Activated CD4-positive, alpha-beta T cell treated with anti-CD3 and anti-CD28 coated beads, Interleukin-2, amount 50 U/mL, for 24 hours (primary cell): ENCODE measurements at places on chromosomes 11 and 22.

DNA sequence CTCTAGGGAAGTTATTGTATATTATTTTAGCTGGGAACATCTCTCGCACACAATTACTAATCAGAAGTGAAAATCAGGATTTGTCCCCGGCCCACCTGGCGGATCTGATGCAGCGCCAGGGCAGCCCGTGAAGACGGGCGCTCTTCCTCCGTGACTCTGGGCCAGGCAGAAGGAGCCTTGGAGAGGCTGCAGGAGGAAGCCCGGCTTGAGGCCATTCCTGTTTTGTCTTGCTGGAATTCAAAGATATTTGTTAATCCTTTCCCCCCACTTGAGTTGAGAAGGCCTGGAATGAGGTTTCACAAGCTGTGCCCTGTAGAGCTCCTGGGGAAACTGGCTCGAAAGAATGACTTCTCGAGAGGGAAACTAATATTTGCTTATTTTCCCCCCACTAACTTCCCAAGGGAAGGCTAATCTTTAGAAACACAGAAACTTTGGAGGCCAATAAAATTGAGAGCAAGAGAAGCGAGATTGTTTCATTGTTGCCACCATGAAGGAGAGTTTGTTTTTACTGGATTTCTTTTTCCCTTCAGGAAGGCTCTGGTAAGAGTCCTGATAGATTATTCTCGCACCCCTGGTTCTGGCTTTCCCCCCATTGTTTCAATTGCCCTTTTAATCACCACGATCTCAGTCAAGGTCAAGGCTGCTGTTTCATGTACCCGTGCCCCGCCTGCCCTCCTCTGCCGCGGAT is 92.8 kb upstream of the SEPTIN5 start:
- DNase-seq = no peak

- no peak for DNase-seq
Observed at GRCh38 chr11:58769308-58769707, 37.6 kb upstream of the GLYAT start.

DNA sequence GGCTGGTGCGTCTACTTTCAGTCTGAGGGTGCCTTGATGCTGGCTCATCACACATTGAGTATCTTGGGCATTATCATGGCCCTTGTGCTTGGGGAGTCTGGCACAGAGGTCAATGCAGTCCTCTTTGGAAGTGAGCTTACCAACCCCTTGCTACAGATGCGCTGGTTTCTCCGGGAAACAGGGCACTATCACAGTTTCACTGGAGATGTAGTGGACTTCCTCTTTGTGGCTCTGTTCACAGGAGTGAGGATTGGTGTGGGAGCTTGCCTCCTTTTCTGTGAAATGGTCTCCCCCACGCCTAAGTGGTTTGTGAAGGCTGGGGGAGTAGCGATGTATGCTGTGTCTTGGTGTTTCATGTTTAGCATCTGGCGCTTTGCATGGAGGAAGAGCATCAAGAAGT is 4.9 kb downstream of the TLCD5 start:
- DNase-seq = no peak

DNA sequence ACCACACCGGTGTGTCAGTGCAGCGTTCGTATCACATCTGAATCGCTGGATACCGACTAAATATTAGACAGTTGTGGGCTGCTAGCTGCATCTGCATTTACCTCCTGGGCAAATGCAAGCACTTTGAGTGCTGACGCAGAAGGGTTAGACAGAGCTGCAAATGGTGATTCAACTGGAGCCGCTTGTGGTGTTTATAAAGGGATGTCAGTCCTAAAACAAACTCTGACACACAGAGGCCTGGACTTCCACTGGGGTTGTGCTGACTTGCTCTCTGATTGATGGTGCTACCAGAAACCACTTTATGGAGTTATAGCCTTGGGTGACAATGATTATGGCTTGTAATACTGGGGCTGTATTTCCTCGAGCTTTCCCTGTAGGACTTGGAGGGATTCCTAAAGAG is 374.4 kb downstream of the NTM start:
- no peak for DNase-seq

DNA sequence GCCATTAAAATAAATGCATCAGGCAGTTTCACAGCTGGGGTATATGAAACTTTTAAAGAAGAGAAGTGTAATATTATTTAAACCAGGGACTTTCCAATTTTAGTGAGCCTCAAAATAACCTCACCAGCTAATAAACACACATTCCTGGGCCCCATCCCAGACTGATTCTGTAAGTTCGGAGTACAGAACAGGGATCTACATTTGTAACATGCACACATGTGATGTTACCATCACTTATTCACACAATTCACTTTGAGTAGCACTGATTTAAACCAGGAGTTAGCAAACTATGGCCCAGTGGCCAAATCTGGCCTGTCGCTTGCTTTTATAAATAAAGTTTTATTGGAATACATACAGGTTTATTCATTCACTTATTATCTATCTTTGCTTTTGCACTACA is 62.0 kb downstream of the STK33 start:
- no peak for DNase-seq

GRCh38 chr11:101705972-101706371 is 122.2 kb upstream of the TRPC6 start:
- DNase-seq = no peak

GRCh38 chr11:66287889-66288670 is 863 bp downstream of the YIF1A start:
- DNase-seq = no peak

DNA sequence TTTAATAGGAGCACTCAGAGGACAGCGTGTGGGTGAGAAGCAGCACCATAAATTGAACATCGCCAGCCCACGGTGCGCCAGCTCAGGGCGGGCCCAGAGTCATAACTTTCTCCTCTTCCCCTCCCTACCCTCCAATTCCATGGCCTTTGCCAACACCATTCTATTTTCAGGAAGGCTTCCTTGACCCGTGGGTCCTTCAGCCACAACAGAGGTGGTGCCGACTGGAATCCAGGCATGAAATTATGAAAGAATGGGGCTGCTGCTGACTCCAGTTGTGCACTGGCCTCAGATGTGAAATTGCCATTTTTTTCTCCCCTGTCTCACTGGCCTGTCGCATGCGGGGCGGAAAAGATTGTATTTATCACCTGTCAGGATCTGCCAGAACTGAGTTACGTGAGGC is 345.9 kb downstream of the MIAT start:
- DNase-seq = no peak

- DNase-seq = no peak
Observed at GRCh38 chr11:3192511-3193372, 25.9 kb downstream of the MRGPRG start.

DNA sequence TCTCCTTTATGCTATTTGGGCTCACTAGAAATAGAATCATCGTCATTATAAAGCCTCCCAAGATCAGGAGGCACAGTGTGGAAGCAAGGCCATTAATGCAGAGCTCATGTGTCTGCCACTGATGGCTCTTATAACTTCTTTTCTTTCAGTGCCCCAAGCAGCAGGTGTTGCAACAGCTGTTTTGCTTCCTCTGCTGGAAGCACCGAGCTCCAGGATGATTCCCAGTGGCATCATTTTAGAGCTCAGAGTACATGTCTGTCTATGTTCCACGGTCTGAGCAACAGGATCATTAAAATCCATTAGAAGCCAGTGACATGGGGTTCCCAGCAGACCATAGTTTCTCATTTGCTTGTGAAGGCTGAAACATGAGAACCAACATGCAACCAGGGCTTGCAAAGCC is 803.0 kb upstream of the FAT3 start:
- no peak for DNase-seq

DNA sequence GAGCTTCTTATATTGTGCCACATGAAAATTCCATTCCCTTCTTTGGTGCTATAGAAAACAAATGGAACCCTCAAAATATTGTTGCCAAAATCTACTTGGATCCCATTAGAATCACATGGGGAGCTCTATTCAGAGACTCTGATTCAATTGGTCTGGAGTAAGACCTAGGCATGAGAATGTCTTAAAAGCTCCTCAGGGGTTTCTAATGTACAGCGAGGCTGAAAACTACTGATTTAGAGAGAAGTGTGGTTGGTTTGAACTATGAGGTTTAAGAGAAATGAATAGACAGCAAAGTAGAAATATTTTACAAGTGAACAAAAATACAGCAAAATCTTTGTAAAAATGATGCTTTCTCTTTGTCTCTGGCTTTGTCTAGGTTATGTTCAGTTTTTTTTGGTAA is 514.7 kb downstream of the CNTN5 start:
- no peak for DNase-seq

DNA sequence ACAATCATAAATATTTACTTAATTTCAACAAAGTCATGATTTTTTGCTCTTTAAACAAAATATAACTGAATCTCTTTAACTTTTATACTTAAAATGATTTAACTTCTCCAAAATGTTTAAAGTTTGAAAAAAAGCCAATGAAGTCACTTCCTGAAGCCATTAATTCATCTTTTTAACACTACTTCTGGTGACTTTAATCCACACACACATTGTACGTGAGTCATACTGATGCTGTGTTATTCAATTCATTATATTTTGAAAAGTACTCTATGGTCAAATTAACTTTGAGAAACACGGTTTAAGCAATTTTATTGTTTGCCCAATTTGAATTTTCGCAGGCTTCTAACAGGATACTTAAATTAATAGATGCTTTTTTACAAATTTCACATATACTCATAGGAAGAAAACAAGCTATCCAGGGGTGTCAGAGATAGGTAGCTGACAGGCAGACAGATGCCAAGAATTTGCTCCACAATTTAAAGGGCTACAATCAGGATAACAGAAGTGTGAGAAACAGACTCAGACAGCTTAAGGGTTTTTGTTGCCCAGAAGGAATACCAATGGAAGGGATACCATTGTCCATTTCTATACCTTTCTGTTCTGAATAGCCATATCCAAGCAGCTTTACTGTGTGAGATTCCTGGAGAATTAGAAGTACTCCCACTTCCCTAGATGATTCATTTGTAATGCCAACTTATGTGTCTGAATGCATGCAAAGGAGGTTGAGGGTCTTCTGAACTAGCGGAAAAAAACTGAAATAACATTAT is 118.4 kb downstream of the RBFOX2 start:
- no peak for DNase-seq
